Activated CD4-positive, alpha-beta T cell treated with anti-CD3 and anti-CD28 coated beads for 48 hours (primary cell): ENCODE measurements at places on chromosomes 7 and 10.
A peak's percentile ranks its signal among the peaks of the same experiment; 100 is the strongest.

DNA sequence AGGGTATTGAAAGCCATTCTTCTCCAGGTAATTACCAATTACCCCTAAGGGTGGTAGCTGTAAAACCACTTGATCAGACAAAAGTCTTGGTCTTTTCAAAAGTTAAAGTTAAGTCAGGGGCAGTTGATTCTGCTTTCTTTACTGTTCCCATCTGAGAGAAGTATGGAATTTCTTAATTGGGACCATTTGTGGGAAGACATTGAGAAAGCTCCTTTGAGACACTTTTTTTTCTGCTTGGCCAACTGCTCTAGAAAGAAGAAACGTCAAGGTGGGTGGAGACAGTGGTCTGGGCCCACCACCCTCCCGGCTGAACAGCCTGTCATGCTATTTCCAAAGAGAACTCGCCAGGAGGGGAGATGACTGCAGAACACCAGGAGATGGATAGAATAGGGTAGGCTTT is 45.3 kb downstream of the WNT2 start:
- DNase-seq, result no peak

DNA sequence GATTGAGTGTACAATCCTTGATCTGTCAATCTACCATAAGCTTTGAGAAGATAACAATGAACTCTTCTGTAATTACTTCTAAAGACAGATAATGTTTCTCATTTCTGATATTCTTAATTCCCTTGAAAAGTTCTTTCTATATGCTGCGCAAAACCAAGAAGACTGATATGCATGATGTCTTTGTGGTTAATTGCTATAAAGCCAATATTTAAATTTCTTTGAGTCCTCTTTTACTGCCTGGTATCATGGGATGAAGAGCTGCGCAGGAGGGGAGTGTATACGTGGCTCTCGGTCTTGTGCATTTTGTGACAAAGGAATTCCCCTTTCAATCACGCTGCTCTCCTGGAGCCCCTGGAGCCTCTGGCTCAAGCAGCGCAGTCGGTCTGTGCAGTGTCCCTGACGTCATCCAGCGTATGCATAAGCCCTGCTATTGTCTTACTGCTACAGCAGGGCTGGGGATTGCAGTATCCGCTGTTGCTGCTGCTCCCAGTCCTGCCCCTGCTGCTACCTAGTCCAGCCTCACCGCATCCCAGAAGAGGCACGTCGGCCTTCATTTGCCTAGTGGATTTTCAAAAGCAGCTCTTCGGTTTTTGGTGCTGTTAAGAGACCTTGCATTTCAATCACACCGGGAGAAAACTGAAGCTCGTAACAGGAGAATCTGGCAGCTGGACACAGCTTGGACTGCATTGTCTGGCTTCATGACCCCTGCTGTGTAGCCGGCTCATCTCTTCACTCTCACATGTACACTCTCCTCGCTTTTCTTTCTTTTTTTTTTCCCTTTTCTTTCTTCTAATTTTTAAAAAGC is 66.7 kb downstream of the ST7 start:
- DNase-seq, result no peak

DNA sequence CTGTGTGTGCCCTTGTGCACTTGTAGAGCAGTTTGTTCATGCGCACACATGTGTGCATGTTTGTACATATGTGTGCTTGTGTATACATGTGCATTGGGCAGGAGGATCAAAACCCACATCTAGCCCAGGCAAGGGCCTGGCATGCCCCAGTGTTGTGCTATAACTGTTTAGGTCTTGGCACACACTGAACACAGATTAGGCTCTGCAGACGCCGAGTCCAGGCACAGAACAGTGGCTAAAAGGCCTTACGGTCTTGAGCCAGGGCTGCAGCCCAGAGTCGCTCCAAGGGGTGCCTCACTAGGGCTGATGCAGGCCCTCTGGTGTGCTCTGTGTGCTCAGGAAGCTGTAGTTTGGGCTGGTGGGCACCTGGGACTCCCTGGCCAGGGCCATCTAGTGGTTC is 55.7 kb downstream of the YKT6 start:
- no peak for DNase-seq

GRCh38 chr10:103542764-103543616 is 49.5 kb downstream of the NEURL1 start:
- DNase-seq, result peak; percentile 43

DNA sequence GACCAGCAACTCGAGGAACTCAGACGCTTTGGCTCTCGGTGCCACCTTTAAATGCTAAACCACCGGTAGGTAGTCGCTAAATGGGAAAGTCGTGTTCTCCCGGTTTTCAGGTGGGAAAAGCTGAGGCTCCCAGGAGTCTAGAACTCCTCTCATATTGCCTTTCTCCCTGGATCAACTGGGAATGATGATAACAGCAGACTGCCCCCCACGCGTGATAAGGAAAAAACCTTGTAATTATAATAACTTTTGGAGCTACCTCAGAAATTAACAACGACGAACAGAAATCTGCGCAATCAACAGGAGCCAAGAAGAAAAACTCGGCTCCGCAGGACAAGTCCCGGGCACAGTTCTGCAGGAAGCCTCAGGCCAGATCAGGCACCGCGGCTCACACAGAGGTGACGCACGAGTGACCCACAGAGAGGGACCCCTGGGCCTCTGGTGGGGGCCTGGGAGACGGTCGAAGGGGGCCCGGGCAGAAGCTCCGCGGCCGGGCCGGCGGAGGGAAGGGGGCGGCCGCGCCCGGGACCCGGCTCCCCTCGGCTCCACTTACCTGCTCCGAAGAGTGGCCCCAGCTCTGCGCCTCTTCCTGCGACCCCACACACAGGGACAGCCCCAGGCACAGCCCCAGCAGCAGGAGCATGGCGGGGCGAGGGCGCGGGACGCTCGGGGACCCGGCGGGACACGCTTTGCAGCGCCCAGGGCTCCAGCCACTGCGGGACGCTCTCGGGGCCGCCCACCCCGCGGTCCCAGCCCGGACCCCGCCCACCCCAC is at the start of gene ITIH5:
Gene ITIH5 (minus strand): TSS at position 714 of the 771 bp plus-strand sequence. CDS start 74 bp downstream, at position 640.
- peak; percentile 7 for DNase-seq

- DNase-seq, result no peak
Observed at GRCh38 chr10:78176320-78177317, 143.0 kb downstream of the RPS24 start.

- DNase-seq, result no peak
Observed at GRCh38 chr7:111678986-111679385, 116.7 kb upstream of the IMMP2L start.

GRCh38 chr7:133121175-133121844 is 39.4 kb upstream of the CHCHD3 start:
- DNase-seq, result no peak

- peak; percentile 80 for DNase-seq
Observed at GRCh38 chr7:135169141-135169963, 1.2 kb downstream of the CYREN start.

GRCh38 chr7:86975449-86975848 is 84.0 kb downstream of the ELAPOR2 start:
- DNase-seq, result no peak

DNA sequence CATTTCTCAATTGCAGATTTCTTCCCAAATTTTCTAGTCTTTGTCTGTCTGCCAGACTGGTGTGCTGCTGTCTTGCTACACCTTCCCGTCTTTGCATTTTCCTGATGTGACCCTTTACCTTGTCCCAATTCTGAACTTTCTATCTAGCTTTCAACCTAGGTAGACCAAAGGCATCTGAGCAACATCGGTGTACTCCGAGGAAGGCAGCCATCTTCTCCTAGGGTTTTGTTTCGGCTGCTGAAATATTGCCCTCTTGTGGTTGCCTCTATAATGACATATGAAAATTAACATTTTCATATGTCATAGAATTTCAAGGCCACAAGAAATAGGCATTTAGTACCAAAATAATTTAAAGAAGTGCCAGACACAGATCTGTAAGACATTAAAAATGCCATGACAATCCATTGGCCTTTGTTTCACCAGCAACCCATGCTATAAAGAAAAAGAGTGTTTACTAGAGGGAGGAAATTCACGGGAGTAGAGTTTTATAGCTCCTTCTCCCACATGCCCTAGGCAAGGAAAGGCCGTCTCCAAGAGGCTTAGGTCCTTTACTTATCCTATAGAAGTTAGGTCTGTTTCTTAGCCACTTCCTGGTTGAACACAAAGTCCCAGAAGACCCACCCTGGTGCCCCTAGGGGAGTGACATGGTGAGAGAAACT is 23.4 kb downstream of the OR9A2 start:
- peak; percentile 38 for DNase-seq

GRCh38 chr7:130266258-130266960 is at the start of gene CPA2:
Gene CPA2, plus strand, starts transcription at chr7:130266863. Its CDS starts 19 bp downstream, at chr7:130266882.
- no peak for DNase-seq

- no peak for DNase-seq
Observed at GRCh38 chr7:111841596-111842205, 279.4 kb upstream of the IMMP2L start.

- peak; percentile 61 for DNase-seq
Observed at GRCh38 chr7:100604976-100605911, 3.1 kb downstream of the PCOLCE start.

DNA sequence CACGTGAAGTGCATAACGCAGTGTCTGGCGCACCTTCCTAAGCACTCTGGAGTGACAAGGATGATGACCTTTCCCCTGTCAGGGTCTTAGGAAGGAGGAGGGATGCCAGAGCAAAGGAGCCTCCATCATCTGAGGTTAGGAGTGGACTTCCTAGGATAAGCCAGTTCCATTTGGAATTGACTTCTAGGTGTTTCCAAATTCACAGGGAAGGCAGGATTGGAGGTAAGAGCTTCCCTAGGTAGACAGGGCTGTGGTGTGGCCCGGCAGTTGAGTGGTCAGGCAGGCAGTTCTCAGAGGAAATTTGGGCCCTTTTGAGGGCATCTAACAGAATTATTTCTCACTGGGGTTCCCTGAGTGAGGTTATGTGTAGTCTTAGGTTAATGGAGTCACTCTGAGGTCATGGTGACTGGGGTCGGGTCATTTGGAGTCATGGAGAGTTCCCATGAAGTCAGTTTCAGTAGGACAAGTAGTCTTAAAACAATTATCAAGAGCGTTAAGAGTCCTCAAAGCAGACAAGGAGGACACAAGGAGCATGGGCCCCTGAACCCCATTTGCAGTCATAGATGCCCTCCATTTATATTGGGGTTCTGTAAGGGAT is 8.2 kb downstream of the PPIF start:
- DNase-seq, result no peak

DNA sequence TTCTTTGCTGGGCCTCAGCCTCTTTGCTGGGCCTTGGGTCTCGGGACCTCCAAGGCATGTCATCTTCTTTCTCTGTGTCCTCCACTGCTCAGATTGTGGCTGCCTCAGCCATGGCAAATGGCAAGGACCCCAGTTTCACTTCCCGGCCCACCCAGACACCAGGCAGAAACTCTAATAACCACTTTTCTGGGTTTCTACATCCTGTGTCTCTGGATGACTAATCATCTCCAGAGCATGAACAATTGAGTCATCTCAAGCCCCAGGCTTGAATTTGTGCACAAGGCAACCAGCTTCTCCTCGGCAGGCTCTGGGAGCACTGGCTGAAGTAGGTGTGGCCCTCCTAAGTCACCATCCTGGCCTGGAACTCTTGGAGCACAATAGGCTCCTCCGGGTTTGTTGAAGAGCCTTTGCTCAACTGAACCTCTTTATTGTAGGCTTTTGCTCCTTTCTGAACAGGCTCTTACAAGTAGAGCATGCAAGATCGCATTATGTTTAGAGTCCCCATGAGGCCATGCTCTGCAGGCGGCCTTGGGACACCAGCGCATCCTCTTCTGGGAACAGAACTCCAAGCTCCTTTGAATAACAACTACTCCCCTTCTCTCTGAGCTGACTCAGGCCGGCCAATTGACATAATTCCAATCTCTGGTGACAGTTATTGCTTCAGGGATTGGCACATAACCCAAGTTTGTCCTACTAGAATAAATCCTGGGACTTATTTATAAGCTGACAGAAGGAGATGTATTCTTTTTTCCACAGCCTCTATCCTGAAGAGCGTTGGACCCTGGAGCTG is 218.1 kb downstream of the WDR11 start:
- no peak for DNase-seq
